ENCODE measurements at places on chromosomes 5 and 9.

DNA sequence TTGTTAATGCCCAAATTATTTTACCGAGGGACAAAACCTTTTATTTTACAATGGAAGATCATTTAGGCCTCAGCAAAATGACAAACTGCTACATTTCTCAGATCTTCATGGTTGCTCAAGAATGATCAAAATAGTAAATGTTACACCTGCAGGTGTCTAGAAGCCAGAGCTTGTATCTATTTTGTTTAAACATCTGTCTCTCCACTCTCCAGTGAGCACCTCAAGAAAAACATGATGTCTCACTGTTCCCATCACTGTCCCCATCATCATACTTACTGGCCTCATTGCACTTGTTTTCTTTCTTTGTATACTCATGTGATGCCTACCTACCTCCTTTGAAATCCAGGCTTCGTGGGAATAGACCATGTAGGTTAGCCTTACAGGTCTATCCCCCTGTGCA is 149.6 kb downstream of the TTLL11 start:
- DNase-seq, result no peak

DNA sequence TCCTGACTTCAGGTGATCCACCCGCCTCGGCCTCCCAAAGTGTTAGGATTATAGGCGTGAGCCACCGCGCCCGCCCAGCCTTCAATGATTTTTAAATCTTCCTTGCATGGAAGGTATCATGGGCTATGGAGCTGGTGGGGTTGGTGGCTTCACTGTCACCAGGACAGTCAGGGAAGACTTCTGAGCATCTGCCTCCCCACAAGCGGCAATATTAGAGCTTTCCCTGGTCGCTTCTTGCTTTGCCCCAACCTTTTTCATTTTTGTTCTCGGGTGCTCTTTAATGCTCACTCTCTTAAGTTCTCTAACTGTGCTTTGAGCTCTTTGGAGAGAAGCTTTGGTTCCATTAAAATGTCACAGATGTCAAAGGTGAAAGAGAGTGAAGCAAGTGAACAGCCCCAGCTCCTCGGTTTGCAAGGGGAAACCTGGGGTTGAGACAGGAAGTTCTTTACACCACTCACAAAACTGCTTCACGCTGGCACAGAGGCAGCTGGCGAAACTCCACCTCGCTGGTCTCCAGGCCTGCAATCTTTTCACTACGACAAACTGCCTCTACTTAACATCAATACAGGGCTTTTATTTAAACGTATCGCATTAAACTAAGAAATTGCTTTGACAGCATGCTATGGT is 142.5 kb upstream of the RETREG1 start:
- DNase-seq, result peak; percentile 45

- DNase-seq, result no peak
Observed at GRCh38 chr5:5828619-5829018, 406.1 kb downstream of the ICE1 start.

GRCh38 chr9:35726931-35727330 is 5.1 kb downstream of the TLN1 start:
- no peak for DNase-seq

- DNase-seq, result no peak
Observed at GRCh38 chr9:89605465-89606048, 745 bp downstream of the GADD45G start.

GRCh38 chr5:82356808-82357671 is 78.9 kb upstream of the RPS23 start:
- DNase-seq, result no peak

DNA sequence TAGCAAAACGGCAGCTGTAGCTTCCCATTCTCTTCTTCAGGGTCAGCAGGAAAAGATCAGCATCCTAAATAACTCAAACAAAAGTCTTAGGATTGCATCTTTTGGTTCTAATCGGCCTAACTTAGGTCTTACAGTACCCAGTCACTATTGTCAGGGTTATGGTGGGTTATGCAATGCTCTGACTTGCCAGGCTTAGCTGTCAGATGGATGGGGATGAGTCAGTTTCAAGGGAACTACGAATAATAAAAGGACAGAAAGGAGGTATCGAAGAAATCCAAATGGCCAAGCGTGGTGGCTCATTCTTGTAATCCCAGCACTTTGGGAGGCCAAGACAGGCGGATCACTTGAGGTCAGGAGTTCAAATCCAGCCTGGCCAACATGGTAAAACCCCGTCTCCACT is 46.5 kb downstream of the PPP1R2B start:
- DNase-seq, result no peak

- DNase-seq, result no peak
Observed at GRCh38 chr5:150134198-150134588, 21.5 kb downstream of the PDGFRB start.

- DNase-seq, result no peak
Observed at GRCh38 chr9:136020206-136020605, 59.0 kb upstream of the UBAC1 start.

DNA sequence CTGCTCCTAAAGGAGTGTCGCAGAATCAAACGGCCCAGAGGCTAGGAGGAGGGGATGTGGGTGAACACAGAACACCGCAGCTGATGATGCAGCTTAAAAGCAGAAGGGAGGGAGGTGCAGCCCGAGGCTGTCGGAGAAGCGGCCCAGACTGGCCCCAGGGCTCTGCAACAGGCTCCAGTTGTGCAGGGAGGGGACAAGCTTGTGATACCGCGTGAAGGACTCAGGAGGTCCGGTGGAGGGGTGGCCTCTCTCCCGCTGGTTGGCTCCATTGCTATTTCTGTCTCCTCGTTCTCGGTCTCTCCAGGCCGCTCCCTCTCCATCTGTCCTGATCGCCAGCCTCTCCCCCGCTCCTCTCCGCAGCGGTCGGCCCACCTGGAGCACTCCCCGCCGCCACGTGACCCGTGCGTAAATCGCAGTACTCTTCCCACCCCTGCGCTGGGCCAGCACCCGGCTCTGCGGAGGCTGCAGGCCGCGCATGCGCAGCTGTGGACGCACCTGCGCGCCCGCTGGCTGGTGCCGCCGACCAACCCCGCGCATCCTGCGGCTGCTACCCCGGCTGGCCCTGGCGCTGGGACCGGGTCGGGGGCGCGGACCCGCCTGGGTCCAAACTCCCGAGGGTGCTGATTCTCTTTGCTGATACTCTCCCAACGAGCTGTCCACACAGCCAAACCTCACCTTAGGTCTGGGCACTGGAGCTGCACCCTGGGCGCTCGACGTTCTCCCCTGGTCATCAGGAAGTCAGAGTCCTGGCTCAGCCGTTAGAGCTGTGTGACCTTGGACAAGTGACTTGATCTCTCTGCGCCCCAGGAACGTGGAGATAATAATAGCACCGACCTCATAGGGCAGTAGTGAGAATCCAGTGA is 3.7 kb upstream of the STXBP1 start:
- DNase-seq, result peak; percentile 87

GRCh38 chr5:51657340-51658240 is 274.3 kb downstream of the ISL1 start:
- DNase-seq, result no peak

- DNase-seq, result peak; percentile 65
Observed at GRCh38 chr5:59543821-59544442, 349.6 kb downstream of the PDE4D start.

DNA sequence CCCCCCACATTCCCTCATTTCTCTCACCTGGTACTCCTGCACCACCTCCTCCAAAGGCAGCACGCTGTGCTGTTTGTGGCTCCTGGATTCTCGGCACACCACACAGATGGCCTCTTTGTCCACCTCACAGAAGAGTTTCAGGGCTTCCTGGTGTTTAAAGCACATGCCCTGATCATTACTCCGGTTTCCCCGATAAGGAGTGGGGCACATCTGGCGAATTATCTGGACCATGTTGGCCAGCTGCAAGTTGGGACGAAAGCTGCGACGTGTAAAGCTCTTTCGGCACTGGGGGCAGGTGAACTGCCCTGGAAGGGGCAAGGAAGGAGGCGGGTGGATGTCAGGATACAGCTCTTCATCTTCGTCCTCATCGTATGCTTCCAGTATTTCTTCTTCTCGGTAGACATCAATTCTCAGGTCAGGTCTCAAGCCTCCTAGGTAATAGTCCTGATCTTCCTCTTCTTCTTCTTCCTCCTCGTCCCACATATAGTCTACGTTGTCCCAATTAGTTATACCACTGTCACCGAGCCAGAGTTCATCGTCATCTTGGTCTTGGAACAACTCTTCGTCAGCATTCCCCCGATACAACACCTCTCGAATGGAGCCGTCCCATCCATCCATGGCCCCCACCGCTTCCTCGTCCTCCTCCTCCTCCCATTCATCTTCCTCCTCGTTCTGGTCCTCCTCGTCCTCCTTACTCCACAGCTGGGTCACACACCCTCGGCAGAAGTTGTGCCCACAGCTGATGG is 796 bp downstream of the TRIM52 start:
- DNase-seq, result no peak

DNA sequence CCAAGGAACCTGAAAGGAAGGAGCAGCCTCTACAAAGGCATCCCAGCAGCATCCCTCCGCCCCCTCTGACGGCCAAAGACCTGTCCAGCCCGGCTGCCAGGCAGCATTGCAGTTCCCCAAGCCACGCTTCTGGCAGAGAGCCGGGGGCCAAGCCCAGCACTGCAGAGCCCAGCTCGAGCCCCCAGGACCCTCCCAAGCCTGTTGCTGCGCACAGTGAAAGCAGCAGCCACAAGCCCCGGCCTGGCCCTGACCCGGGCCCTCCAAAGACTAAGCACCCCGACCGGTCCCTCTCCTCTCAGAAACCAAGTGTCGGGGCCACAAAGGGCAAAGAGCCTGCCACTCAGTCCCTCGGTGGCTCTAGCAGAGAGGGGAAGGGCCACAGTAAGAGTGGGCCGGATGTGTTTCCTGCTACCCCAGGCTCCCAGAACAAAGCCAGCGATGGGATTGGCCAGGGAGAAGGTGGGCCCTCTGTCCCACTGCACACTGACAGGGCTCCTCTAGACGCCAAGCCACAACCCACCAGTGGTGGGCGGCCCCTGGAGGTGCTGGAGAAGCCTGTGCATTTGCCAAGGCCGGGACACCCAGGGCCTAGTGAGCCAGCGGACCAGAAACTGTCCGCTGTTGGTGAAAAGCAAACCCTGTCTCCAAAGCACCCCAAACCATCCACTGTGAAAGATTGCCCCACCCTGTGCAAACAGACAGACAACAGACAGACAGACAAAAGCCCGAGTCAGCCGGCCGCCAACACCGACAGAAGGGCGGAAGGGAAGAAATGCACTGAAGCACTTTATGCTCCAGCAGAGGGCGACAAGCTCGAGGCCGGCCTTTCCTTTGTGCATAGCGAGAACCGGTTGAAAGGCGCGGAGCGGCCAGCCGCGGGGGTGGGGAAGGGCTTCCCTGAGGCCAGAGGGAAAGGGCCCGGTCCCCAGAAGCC is 30.8 kb downstream of the CD180 start:
- DNase-seq, result no peak

- no peak for DNase-seq
Observed at GRCh38 chr5:93431250-93431649, 149.8 kb downstream of the NR2F1-AS1 start.

DNA sequence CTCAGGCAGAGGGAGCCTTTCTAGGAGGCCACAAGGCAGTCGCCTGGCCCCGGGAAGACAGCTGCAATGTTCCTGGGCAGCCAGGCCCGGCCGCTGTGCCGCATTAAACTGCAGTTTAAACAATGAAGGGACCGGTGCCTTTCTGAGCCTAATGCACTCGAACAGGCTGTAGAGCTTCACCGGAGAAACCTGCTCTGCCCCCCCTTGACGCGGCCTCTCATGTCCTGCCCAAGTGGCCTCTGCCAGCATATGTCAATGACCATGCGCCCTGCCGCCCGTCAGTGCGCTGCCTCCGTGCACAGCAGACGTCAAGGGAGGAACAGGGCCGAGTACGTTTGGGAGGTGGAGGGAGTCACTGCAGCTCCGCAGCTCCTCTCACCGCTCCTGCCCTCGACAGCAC is 38.4 kb upstream of the BARHL1 start:
- peak; percentile 70 for DNase-seq

GRCh38 chr5:92455011-92455410 is 1071.9 kb upstream of the ARRDC3 start:
- DNase-seq, result no peak

GRCh38 chr5:73274881-73275663 is 102.1 kb downstream of the TMEM174 start:
- no peak for DNase-seq

DNA sequence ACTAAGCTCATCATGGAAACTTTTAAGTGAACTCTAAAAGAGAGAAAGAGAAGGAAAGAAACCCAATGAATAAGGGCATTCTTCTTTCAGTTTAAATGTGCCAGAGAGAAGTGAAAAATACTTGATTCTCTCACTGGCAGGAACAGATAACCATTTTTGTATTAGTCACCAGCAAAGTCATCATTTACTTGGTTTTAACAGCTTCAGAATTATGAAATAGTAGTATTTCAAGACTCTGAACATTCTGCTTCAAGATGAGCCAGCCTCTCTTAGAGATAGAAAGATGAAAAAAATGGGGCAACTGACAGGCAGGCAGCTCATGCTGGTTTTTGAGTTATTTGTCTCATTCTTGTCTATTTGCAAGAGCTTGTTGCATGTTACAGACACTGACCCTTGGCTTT is 103.5 kb downstream of the GCNT1 start:
- no peak for DNase-seq

GRCh38 chr9:4111233-4112008 is 188.4 kb downstream of the GLIS3 start:
- no peak for DNase-seq

- DNase-seq, result no peak
Observed at GRCh38 chr9:98766586-98766985, 29.8 kb downstream of the ANKS6 start.

GRCh38 chr9:134868751-134869553 is 11.7 kb upstream of the FCN2 start:
- DNase-seq, result no peak

DNA sequence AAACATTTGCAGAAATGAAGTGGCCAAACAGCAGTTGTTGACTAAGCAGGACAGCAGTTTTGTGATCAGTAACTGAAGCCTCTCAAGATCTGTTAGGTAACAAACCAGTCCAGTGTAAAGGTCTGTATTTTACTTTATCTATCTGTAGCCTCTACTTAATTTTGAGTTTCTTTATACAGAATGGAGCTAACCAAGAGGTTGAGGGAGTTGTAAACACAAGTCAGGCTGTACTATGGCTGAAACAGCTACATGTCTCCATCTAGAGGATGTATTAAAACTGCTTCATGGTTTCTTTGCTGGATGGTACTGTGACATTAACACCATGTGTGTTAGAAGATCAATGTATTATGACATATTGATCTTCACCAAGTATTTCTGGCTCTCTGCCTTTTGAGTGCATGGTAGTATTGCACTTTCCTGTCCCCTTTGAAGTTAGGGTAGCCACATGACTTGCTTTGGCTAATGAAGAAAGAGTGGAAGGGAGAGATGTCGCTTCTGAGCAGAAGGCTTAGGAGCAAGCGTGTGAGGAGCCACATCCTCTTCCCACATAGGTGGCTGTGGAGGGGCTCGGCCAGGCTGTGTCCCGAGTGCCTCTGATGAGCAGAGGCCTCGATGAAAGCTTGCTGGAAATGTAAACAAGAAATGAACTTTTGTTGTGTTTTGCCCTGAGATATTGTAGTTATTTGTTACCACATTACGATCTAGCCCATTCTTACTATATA is 105.6 kb upstream of the PCA3 start:
- DNase-seq, result peak; percentile 49

All from NCI-H510A treated with DMSO at 0.1 percent for 48 hours (cell line).